ENCODE measurements at places on chromosomes 6 and 20. TPM values are rescaled to one million over a fixed set of nuclear protein-coding genes. Genes with fewer than 3 reads are reported as not detected.

GRCh38 chr6:40419946-40420728 is 167.0 kb downstream of the LRFN2 start:
- no peak for DNase-seq

DNA sequence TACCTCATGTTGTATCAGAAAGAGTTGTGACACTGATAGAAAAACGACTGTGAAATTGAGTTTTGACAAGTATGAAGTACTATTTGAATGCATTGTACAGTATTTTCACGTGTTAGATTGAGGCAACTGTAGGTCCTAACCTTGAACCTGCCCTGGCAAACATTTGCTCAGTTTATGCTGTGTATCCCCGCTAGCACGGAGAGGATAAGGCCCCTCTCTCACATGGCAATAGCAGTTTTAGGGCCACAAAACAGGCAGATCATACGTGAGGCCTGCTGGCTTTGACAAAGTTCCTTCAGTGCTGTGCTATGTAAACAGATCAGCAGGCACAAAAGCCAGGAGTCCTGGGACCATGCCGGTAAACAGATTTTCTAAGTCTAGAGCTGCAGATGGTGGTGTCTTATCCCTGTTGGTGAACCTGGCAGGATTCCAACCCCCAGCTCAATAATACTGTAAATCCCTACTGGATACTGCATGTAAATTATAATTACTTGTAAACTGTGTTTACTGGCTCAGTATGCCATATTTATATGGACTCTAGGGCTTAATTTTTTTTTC is 23.8 kb upstream of the FAM217A start:
- no peak for DNase-seq

DNA sequence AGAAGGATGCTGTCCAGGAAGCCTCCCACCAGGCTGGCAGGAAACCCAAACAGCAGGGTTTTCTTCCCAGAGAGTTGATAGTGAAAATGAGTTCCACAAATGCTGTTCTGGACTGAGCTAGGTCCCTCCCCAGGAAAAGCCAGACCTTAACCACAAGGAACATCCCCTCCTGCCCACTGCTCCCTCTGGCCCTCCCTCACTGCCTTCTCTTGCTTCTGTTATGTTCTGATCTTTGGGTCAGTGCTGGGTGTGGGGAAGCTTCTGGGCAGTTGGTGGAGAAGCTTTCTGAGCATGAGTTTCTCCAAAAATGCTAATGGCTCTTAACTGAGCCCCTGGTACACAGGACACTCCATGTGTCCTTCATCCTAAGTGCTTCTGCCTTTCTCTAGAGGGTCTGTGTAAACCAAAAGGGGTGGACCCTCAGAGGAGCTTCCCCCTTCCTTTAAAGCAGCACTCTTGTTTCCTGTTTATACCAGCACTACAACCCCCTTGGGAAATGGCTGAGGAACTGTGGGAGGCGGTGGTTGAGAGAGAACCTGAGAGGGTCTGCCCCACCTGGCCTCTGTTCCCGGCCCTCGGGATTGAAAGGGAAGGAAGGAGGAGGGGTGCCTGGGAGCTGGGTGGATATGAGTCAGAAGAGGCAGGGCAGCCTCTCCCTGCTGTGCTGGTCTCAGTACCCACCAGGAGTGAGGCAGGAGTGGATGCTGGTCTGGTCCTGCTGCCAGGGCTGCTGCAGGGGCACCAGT is 42.0 kb downstream of the CDS2 start:
- DNase-seq: no peak

- no peak for DNase-seq
Measured at GRCh38 chr6:64703922-64704321, 1003.1 kb downstream of the EYS start.

GRCh38 chr6:11833626-11834592 is 55.3 kb upstream of the ADTRP start:
- no peak for DNase-seq

- no peak for DNase-seq
Measured at GRCh38 chr6:24763578-24763977, 11.2 kb upstream of the GMNN start.

DNA sequence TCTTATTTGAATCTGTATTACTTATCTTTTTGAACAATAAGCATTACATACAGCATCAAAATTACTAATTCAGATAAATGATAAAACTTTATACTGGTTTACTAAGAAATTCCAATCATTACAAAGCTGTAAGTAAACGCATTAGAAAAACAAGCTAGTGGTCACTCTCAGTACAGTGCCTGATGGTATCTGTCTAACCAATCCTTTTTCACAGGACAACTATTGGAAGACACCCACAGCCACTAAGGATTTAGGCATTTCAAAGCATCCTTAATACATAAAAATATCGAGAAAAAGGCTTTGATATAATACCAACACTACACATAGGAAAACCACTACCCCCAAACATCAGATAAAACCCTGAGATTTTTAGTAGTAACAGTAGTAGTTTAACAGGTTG is 2.6 kb downstream of the CD164 start:
- no peak for DNase-seq

GRCh38 chr20:63942969-63943807 is 13.0 kb downstream of the UCKL1 start:
- DNase-seq: no peak

GRCh38 chr6:71394926-71395325 is 106.3 kb downstream of the OGFRL1 start:
- no peak for DNase-seq

DNA sequence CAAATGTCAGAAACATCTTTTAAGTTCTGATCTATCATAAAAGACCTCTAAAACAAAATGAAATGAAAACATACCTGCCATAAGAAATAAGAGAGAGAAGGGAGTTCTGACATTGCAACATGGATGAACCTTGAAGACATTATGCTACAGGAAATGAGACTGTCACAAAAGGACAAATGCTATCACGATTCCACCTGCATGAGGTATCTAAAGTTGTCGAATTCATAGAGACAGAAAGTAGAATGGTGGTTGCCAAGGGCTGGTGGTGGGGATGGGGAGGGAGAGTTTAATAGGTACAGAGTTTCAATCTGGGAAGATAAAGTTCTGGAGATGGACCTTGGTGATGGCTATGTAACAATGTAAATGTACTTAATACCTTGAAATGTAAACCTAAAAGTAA is 3.3 kb downstream of the EZR start:
- no peak for DNase-seq

DNA sequence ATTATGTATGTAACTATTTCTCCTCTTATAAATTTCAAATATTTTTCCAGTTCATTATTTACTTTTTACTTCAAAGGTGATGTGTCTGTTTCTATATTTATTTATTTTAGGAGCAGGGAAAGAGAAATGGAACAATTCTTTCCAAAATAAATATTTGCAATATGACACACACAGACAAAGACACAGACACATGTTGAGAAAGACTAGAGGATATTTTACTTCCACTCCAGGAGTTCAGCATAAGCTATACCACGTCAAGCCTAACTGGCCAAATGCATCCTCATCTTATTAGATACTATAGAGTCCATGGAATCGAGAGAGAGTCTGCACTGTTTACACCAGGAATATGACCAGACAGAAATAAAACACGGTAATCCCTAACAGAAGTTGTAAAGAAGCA is 13.3 kb downstream of the RALGAPA2 start:
- DNase-seq: no peak

- DNase-seq: peak; percentile 89
Measured at GRCh38 chr20:35207950-35208611, 18.4 kb upstream of the MMP24 start.

Gene FUT9
- under 0.01 TPM for total RNA-seq

- no peak for DNase-seq
Measured at GRCh38 chr6:93164781-93165180, 254.6 kb downstream of the EPHA7 start.

Gene SIRPG
- under 0.01 TPM for total RNA-seq

DNA sequence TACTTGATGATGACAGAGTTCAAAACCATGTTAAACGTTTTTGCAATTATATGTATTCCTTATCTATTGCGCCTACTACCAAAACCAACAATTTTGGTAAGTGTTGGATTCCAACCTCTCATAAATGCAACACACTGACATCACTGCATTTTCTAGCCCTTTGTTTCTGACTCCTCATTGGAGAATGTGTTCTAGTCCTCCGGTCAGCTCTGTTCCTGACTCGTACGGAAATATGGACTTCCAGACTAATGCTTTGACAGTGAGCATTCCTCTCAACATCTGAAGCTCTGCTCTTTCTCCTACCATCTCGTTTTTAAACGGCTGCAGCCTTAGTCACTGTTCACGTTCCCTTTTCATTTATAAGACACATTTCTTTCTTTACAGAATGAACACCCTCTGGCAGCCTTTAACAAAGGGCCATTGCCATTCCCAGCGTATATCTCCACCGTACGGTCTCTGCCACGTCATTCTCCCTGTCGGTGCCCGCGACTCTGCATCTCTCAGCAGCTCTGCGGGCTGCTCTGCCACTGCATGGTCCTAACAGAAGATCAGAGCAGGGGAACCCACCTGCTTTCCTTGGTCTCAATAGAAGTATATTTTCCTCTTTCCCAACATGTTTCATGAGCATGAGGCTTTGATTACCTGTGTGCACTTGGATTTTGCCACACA is 103.0 kb upstream of the SYNDIG1 start:
- no peak for DNase-seq

Gene KCNK5
- total RNA-seq: 18.6 TPM

GRCh38 chr6:155067956-155068615 is 73.0 kb downstream of the TIAM2 start:
- DNase-seq: no peak

Gene DEFB116
- total RNA-seq: not detected

DNA sequence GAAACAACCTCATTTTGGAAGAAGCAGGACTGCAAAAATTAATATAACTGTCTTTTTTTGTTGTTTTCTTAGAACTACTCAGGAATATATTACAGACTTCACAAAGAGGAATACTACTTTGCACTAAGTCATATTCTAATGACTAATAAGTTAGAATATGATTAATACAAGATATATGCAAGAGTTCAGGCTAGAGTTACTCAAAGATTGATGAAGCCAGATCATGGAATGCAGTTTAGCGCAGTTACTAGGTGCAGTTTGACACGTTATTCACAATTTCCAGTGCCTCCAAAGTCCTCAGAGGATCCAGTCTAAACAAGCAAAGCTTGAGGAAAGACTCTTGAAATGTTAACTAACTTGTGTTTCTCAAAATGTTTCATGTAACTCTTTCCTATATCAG is 1.2 kb upstream of the MYCT1 start:
- no peak for DNase-seq

GRCh38 chr6:19721766-19722377 is 115.3 kb upstream of the ID4 start:
- DNase-seq: no peak

GRCh38 chr6:124822204-124822613 is 140.0 kb upstream of the RNF217 start:
- DNase-seq: no peak

Gene PCIF1
- total RNA-seq: 45.0 TPM

Gene CALHM4
- total RNA-seq: not detected

GRCh38 chr6:73258721-73259120 is 4.3 kb downstream of the KHDC1 start:
- no peak for DNase-seq

GRCh38 chr6:34150766-34151165 is 4.9 kb upstream of the GRM4 start:
- DNase-seq: no peak

- peak; percentile 61 for DNase-seq
Measured at GRCh38 chr20:5001174-5002076, at the start of gene SLC23A2. TSS of gene SLC23A2 (minus strand) at chr20:5001510. CDS start at chr20:4932562, 68,948 bp downstream.

Data from hematopoietic multipotent progenitor cell (in vitro differentiated cells).